ENCODE measurements at places on chromosomes 12 and 14.

- no peak for DNase-seq
Measured at GRCh38 chr14:80215756-80216581, 4.7 kb upstream of the DIO2 start.

DNA sequence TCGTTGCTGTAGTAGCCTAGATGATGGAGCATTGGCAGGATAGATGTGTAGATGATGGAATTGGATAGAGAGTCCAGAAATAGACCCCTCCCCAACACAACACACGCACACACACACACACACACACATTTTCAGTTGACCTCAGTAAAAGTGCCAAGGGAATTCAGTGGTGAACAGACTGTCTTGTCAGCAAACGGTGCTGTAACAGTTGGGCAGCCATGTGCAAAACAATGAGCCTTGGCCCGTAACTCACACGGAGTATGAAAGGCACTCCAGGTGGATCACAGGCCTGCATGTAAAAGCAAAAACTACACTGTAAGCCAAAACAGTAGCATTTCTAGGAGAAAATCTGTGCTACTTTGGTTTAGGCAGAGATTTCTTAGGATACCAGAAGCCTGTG is 87.8 kb downstream of the DDX51 start:
- DNase-seq, result no peak

DNA sequence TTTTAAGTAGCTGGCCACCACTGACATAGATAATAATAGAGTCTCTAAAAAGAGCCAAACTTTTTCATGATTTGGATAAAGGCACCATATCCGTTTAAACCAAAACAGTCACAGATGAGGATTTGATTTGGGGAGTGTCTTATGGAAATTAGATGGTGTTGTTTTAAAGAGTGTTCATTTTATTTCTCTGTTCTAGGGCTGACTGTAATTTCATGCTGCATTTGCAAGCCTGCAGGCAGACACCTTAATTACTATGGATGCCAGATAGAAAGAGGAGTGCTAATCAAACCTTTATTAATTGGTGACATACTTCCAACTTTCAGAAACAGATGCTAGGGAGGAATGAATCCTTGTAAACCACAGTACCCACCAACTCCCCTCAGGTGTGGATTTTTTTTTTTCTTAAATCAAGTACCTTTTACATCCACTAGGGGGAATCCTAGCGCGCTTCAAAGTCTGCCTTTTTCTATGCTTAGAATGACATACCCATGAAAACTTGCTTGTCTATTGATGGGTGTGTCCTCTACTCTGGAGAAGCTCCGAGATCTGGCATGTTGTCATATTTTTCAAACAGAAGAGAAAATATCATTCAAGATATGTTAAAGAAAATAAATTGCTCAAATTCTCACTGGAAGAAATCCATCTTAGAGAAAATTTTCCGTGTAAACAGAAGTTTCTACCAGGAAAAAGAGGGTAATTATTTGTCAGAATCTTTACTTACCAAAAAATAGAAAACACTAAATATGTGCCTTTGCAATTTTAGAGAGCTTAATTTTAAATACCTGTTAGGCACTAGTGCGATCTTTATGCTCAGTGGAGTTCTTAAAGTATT is 14.2 kb upstream of the PLXNC1 start:
- DNase-seq, result no peak

DNA sequence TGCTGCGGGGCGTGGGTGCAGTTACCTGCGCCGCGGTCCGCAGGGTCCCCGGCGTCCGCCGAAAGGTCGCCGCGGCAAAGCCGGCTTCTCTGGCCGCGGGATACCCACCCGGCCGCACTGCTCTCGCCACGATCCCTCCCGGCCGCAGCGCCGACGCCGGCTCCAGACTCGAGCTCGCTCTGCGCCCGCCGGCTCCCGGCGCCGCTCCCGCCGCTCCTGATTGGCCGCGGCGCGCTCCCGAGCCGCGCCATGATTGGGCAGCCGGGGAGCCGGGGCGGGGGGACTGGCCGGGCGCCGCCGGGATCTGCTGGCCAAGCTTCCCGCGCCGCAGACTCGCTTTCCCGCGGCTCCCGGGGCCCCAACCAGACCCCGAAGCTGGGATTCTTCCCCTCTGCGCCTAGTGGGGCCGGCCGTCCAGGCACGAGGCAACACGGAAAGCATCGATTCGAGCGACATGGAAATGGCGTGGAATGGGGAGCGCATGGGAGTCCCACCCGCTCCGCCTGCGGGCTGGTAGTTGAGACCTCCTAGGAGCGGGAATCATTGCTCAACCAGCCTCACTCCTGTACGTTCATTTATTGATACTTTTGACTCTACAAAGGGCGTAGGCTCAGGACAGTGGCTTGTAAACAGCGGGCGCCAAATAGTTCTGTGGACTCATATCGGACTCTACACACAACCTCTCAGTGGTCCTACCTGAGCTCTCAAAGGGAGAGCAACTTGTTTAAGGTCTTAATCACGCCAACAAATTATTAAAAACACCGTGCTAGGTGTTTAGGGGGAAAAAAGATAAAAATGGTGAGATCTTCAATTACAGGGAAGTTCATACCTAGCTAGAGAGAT is 36.4 kb upstream of the STON2 start:
- no peak for DNase-seq

GRCh38 chr12:90910958-90911357 is 44.0 kb downstream of the CCER1 start:
- DNase-seq, result no peak

GRCh38 chr12:9404031-9404430 is 195.8 kb upstream of the PZP start:
- no peak for DNase-seq

DNA sequence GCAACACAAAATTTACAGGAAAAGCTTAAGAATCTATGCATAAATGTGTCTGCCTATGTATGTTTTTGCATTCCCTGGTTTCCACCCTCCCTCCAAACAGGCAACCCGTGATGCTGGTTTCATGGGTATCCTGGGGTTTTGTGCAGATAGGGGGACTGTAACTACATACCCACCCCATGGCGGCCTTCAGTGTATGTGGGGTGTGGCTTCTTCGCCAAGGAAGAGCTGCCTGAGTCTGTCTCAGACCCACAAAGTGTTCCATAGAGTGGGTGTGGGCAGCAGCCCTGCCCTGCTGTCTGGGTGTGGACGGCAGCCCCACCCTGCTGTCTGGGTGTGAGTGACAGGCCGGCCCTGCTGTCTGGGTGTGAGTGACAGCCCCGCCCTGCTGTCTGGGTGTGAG is 174.8 kb downstream of the ADGRD1 start:
- no peak for DNase-seq

DNA sequence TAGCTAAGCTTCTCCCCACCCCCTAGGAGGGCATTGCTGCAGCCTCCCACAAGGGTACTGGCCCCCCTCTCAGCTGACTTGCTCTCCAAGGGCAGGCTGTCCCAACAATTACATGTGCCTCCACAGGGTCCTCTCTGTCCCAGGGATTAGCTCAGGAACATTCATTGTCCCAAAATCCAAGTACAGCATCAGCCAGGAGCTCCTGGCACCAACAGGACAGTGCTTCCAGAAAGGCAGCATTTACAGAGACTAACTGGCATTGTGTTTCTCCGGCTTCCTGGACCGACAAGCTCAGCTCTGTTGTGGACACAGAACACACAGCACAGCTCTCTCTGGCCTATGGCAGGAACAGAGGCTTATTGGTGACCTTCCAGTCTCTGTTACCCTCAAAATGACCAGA is 21.7 kb downstream of the ABCD4 start:
- DNase-seq, result no peak

- no peak for DNase-seq
Measured at GRCh38 chr12:103369929-103370328, 125.8 kb downstream of the C12orf42 start.

DNA sequence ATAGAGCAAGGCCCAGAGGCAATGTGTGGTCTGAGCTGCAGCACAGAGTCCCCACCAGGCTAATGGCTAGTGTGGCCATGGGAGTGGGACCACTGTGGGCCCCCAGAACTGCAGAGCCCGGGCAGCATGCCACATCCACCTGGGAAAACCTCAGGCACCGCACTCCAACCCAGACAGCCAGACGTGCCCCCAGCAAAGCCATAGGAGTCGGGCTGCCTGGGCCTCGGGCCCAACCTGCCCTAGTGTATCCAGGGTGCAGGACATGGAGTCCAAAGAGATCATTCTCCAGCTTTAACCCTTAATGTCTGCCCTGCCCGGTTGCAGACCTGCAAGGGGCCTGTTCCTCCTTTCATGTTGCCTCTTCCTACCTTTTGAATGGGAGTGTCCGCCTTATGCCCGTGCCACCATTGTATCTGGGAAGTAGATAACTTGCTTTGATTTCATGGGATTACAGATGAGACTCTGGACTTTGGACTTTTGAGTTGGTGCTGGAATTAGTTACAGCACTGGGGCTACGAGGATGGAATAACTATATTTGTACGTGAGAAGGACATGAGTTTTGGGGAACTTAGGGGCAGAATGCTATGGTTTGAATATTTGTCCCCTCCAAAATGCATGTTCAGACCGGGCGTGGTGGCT is 29.1 kb upstream of the DEGS2 start:
- DNase-seq, result no peak

GRCh38 chr14:57388067-57388466 is 2.3 kb upstream of the NAA30 start:
- DNase-seq, result no peak

DNA sequence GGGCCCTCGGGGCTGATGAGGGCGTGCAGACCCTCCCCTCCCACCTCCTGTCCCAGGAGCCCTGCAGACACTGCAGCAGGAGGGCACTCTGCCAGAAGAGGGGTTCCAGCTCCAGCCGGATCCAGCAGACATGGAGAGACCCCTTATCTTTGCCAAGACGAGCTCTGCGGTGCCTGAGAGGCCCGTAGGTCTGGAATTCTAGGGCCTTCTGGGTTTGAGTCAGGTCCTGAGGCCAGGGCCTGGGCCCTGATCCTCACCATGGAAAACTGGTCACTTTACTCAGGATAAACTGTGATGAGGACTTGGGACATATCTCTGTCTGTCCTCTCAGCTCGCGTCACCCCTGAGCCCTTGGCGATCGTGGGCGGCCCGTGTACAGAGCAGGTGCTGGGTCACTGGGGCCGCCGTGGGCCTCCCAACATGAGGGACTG is 13.8 kb downstream of the MEG3 start:
- no peak for DNase-seq

GRCh38 chr12:69994724-69995173 is 169.7 kb downstream of the MYRFL start:
- DNase-seq, result no peak

DNA sequence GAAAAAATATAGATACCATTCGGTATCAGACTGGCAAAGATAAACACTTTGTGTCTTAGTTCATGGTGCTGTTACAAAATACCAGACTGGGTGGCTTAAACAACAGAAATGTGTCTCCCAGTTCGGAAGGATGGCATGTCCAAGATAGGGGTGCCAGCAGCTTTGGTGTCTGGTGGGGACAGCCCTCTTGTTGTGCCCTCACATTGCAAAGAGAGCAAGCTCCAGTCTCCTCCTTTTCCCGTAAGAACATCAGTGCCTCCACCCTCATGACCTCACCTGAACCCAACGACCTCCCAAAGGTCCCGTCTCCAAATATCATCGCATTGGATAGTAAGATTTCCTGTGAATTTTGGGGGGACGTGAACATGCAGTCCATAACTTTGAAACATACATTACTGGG is 12.4 kb downstream of the ZBTB42 start:
- no peak for DNase-seq

DNA sequence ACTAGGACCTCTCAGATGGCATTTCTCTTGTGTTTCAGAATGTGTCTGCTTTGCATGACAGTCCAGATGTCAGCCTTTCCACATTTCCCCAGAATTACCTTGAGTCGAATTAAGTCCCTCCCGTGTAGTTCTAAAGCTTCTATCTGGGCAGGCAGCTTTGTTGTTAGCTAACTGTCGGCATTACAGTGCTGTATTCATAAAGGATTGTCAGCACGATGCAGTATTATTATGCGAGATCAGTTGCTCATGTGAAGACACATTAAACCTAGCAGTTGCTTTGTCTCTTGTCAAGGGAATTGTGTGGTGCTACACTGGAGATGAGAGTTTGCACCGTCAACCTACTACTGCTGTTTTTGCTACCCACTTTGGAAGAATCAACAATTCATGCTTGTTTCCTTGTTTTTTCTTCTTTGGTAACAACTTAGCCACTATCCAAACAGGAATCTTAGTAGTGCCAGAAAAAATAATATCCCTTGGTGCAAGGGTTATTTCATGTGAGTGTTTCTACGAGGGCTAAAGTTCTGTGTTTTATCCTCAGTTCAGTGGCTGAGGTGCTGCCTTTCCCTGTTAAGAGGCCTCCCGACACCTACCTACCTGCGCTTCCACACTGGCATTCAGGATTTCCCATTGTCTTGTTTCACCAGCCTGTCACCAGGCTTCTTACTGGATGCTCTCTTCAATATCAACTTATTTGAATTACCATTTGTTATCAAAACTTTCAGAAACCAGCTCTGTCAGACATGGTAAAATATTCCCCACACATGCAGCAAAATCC is 297.9 kb upstream of the G2E3 start:
- no peak for DNase-seq

- DNase-seq, result no peak
Measured at GRCh38 chr14:33691907-33692306, 259.0 kb downstream of the EGLN3 start.

- no peak for DNase-seq
Measured at GRCh38 chr12:105418821-105419291, 88.4 kb downstream of the C12orf75 start.

DNA sequence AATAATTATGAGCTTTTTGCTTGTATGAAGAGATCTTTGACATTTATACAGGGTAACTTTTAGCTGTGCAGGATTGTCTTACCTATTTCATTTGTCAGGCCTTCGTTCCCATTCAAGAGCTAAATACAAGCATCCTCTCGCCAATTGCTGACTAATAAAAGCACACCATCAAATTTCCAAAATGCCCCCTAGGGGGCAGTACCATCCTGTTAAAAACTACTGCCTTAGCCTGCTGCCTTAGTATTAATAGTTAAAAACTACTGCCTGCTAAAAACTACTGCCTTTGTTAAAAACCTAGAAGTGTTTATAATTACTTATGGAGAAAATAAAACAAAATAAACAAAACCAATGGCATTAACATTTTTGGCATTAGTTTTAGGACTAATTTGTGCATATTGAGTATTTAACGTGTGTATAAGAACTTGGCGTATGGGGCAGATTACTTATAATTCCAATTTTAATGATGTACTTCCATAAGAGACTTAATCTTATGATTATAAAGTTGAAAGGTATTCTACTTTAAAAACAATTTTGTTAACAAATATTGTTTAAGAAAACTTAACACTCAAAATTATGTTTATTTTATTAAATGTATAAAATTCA is 3.0 kb upstream of the IFI27L2 start:
- DNase-seq, result no peak

DNA sequence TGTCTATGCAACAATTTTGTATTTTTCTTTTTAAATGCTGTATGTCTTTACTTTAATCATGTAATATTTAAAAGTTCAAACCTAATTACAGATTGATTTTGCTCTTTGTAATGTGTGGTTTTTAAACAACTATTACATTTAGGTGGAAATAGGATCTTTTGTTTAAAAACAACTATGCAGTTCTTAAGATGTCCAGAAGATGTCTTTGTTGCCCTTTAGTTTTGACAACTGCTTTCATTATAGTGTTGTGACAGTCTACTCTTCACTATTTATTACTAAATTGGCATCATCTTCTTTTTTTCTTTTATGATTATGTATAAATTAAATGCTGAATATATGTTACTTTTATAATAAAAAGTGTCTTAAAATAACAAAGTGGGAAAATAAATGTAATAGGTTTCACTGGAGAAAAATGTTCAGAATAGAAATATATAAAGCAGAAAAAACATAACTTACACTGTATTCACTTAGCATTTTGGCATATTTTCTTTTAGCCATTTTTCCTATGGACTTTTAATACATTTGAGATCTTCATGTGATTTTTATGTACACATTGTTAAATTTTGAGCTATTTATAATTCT is 27.1 kb upstream of the PCNX4 start:
- no peak for DNase-seq
